Stimulated activated CD4-positive, alpha-beta T cell treated with anti-CD3 and anti-CD28 coated beads, Interleukin-15, amount 100 ng/mL, for 48 hours (primary cell): ENCODE measurements at places on chromosomes 2 and 18.

GRCh38 chr18:39870591-39870990, 2084.4 kb upstream of the PIK3C3 start:
- no peak for DNase-seq

DNA sequence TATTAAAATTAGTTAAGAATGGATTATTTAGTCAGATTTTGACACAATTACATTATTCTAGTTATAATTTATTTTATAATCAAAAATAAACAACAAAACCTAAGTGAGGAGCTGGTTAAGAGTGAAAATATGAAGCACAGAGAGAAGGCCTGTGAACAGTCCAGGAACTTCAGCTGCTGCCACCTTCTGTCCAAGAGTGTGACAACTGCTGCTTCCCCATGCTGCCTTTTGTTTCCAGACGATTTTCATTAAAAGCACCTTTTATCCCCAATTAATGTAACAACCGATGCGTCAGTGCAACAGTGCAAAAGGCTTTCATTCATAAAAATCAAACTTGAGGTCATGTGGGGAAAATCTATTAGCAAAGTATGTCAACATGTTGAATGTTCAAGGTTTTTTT, 363.6 kb downstream of the CTNNA2 start:
- no peak for DNase-seq

- no peak for DNase-seq
Measured at GRCh38 chr2:204933735-204934374, 388.6 kb downstream of the PARD3B start.

DNA sequence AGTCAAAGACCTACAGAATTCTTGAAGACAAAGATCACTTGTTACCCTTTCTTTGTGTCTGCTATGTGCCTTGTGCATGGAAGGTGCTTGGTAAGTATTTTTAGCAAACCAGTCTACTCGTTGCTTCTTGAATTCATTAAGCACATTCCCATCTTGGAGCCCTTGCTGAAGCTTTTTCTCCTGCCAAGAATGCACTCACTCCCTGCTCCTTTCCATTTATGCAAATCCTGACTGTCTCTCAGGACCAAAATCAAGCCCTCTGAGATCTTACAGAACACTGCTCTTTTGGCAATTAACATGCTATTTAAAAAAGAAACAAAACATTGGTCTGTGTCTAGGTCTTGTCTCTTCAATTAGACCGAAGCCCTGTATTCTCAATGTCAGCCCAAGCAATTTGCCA, 75.8 kb downstream of the CLHC1 start:
- DNase-seq, result no peak

DNA sequence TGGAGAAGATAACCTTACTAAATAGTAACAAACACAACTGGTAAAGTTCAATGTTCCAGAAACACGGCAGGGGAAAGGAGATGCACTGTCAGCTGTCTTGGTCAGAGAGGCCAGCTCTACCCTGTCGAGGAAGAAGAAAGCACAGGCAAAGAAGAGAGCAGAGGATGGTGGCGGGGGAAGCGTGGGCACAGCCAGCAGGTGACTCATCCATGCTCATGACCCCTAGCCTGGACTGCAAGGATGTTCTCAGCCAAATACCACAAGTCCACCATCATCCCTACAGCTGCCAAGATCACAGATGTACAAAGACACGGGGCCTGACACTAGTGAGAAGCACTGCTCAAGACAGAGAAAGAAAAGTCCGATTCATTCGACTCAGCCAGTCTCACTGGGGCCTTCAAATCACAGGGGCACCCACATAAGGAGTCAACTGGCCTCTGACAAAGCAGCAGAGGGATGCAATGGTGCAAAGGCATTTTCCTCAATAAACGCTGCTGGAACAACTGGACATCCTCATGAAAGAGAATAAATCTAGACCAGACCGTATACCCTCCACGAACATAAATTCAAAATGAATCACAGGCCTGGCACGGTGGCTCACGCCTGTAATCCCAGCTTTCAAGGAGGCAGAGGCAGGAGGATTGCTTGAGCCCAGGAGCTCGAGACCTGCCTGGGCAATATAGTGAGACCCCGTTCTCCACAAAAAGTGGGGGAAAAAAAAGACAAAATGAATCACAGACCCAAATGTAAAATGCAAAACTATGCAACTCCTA, 5.6 kb downstream of the DTYMK start:
- DNase-seq, result no peak

DNA sequence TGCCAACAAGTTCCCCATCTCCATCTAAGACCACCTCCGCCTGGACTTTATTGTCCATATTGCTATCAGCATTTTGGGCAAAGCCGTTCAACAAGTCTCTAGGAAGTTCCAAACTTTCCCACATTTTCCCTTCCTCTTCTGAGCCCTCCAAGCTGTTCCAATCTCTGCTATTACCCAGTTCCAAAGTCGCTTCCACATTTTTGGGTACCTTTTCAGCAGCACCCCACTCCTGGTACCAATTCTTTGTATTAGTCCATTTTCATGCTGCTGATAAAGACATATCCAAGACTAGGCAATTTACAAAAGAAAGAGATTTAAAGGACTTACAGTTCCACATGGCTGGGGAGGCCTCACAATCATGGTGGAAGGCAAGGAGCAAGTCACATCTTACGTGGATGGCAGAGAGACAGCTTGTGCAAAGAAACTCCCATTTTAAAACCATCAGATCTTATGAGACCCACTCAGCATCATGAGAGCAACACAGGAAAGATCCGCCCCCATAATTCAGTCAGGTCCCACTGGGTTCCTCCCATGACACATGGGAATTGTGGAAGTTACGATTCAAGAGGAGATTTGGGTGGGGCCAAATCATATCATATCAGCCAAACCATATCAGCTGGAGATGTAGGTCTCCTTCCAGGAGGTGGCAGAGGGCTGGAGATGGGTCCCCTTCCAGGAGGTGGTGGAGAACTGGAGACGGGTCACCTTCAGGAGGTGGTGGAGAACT, 19.8 kb upstream of the TXNDC2 start:
- no peak for DNase-seq

- DNase-seq, result no peak
Measured at GRCh38 chr18:12944709-12945108, 3.1 kb upstream of the SEH1L start.

DNA sequence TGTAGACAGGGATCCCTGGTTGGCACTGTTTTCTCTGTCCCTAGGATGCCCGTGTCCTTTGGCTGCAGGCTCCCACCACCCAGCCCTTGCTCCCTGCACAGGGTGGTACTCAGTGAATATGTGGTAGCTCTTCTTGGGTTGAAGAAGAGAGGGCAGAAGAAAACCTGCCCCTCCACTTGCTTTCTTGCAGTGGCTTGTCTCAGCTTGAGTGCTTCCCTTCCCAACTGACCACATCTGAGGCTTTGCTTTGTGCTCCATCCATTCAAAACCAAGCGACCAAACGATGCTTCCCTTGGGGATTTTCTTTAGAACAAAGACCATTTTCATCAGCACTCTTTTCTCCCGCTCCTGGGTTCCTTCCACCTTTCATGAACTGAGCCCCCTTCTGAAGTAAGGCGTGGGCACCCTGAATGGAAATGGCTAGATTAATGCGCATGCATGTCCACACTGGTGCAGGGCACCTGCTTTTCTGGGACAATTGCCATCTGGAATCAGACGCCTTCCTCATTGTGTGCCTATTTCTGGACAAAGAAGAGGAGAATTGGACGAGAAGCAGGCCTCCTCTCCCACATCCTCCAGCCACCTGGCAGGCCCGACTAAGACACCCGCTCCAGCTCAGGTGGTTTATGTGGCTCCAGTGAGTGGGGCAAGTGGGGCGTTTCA, 59.1 kb downstream of the ARL4C start:
- DNase-seq, result no peak

- peak; percentile 5 for DNase-seq
Measured at GRCh38 chr18:48475635-48476549, 62.9 kb upstream of the CTIF start.

DNA sequence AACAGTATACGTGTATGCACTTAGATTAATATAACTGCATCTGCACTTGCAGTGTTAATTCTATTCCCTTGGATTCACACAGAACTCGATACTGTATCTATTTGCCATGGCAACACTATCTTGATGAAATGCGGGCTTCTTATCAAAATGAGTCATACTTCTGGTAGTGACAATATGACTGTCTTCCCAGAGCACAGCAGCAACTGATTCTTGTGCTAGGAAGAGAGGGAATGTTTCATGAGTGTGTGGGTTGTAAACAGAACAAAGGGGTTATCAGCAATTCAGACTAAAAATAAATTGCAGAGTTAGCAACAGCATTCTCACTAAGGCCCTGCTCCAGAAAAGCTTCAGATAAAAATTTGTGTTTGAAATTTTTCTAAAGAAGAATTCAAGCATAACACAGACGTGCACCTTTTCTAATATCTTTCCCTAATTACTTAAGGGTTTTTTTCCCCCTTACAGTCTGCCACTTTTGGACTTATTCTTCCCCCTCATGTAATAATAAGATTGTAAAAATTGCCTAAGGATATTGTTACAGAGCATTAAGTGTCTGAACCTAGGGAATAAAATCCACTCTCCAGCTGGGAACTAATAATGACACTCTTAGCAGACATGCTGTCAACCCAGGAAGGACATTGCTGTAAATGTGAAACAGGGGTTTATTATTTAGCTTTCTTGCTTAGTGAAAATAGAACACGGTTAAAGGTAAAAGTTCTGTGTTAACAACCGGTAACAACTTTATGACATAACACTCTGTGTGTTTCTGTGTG, 99.9 kb upstream of the SLC38A11 start:
- DNase-seq, result no peak

- DNase-seq, result peak; percentile 10
Measured at GRCh38 chr2:134683561-134684112, 35.2 kb downstream of the TMEM163 start.

GRCh38 chr2:21599417-21599816, 475.6 kb downstream of the TDRD15 start:
- DNase-seq, result no peak

- peak; percentile 44 for DNase-seq
Measured at GRCh38 chr2:9422321-9423099, 818 bp downstream of the ITGB1BP1 start.

DNA sequence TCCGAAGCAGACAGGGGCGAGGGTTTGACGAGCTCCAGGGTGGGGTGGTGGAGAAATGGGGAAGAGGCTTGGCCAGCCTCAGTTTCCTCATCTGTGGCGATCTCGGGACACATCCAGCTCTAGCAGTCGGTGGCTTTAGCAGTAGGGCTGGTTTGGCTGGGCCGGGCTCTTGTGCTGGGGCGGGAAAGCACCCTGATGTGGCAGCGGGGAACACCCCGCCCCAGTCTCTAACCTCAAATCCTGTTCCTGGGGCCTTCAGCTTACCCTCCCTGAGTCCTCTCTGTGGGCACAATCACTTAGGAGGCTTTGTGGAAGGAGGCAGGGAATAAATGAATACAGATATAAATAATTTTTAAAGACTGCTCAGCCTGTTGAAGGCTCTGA, 26.5 kb upstream of the MCFD2 start:
- peak; percentile 62 for DNase-seq
